Inflammatory macrophage (primary cell): ENCODE measurements at places on chromosomes 2 and 18.
A peak's percentile ranks its signal among the peaks of the same experiment; 100 is the strongest.

DNA sequence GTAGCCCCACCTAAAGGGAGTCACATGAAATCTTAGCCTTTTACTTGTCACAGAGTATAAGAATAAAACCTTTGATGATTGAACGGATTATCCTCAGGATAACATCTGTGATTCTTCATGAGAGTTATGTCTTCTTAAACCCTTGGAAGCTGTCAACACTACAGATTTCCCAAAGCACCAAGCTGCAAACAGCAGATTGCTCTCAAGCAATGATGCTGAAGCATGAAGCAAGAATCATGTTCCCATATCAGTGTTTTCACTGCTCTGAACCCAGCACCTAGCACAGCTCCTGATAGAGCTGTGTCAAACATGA lies 47.6 kb upstream of the CELF4 start:
- DNase-seq, result no peak

- DNase-seq, result no peak
Measured at GRCh38 chr2:141692829-141693228, 438.0 kb downstream of the LRP1B start.

DNA sequence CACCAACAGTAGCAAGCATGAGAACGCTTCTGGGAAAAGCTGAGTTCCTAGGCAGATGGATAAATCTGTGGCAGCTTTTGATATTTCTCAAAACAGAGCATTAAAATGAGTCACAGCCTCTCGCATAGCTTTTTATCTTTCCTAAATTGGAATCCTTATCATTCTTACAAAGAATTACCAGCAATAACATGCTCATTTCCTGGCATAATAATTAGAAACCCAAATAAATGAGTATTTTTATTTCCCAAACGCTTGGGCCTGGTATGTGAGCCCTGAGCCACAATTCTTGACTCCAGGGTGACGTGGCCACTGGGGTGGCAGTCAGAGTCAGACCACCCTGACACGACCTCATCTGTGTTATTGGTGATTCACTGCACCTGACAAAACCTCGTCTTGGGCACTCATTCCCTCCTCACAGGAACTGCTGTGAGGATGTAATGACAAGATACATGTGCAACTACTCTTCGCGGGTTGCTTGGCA lies 210.7 kb downstream of the ARL4C start:
- no peak for DNase-seq

- DNase-seq, result no peak
Measured at GRCh38 chr2:88002359-88002707, 14.0 kb downstream of the RNU2-63P start.

- peak; percentile 61 for DNase-seq
Measured at GRCh38 chr18:13813271-13813849, 10.6 kb upstream of the MC5R start.

GRCh38 chr18:43559507-43559906 lies 282.2 kb upstream of the SYT4 start:
- no peak for DNase-seq

- DNase-seq, result peak; percentile 91
Measured at GRCh38 chr2:222805591-222806304, 55.1 kb upstream of the ACSL3 start.

DNA sequence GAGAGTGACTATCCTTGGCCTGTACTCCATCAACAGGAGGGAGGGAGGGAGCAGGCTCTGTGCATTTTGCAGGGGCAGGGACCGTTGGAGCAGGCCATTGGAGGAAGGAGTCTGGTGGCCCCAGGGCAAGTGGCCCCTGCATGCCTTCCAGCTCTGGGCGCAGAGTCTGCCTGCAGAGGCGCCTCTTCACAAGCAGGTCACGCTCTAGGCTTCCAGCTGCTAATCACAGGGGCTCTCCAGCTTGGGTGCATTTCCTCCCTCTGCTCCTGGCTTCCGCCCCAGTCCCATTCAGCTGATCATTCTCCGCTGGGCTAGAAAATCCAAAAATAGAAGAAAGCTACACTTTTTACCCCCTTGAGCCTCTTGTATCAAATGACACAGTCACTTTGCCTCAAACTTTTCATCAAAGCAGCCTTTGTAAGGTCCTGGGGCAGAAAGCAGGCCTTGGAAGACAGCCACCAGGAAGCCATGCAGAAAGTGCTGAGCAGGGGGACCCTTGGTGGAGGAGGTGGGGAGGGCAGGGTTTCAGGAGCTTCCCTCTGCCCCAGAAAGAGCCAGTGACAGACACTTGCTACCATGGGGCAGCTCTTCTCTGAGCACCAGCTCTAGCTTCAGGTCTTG lies 11.3 kb downstream of the TMEM247 start:
- peak; percentile 71 for DNase-seq

GRCh38 chr2:241673797-241674725 lies 12.6 kb downstream of the DTYMK start:
- no peak for DNase-seq

GRCh38 chr2:176157499-176158185 lies 535 bp downstream of the HOXD3 start:
- no peak for DNase-seq

GRCh38 chr2:42969231-42970150 lies 177.1 kb upstream of the HAAO start:
- no peak for DNase-seq

DNA sequence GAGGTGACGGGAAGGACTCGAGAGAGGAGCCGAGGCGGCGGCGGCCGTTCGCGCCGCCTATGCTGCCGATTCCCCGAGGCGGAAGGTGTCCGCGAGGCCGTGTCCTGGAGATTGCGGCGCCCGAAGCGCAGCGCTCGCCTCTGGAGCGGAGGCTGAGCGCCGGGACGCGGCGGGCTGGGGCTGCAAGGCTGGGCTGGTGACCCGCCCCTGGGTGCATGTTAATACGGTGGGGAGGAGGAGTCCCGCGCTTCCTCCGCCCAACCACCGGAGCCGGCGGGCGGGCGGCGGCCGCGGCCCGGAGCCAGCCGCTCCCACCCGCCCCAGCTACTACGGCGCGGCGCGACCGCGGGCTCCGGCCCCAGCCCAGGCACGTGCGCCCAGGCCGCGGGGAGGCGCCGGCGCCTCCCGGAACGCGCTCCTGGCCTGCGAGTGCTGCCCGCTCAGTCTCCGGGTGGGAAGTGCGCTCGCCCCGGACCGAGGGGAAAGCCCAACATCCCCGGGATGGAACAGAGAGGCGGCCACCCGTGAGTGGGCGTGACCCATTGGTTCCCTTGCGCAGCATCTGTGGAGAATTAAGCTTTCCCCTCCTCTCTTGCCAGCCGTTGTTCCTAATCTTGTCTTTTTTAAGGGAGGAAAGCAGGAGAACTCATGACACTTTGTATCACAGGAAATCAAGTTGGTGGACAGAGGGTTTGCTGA lies at the start of gene DLGAP1:
Gene DLGAP1, minus strand, starts transcription at position 195 of the 699 bp plus-strand sequence.
- DNase-seq, result no peak

GRCh38 chr2:45330108-45330507 lies 281.0 kb downstream of the SRBD1 start:
- no peak for DNase-seq

DNA sequence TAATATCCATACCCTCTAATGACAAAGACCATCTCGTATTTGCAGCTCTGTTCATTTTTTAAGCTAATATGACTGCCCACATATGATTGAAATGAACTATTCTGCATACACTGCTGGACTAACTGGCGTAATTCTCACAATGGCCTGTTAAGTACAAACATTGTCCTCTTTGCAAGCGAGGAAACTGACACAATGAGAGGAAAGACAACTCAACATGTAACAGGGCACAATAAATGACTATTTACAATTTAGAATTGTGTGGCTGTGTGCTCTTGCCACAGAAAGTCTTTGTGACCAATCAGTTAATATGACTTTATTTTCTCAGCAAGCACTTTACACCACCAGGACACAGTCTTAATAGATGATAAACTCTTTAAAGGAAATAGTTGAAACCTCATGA lies 498.0 kb downstream of the CNTNAP5 start:
- no peak for DNase-seq

- DNase-seq, result no peak
Measured at GRCh38 chr2:119219873-119220272, 3.8 kb upstream of the STEAP3 start.

DNA sequence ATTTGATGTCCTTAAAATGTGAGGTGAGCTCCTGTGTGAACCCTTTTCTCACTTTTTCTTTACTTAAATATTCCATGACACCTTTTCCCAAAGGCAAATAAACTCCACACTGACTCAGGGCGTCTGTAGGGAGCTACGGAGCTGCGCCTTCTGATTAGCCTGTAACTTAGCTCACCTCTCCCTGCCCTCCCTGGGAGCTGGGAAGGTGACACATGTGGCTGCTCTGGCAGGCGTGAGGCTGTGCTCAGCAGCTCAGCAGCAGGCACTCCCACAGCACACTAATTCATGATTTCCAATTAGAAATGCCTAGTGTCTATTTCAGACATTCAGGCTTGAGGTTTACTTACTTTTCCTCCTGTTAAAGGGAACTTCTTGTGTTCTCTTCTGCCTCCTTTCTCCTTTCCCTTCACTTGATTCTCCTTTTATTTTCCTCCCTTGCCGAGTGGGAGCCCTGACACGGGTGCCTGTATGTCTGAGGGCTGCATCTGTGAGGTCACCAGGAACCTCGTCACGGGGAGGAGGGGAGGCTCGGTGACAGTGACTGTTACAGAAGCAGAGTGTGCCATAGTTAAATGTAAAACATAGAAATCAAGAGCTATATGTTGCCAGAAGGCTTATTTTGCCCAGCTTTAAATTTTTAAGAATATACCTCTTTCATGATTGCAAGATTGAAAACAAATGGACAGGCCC lies 437.1 kb downstream of the DCDC2C start:
- no peak for DNase-seq

- no peak for DNase-seq
Measured at GRCh38 chr2:152823905-152824304, 105.5 kb downstream of the ARL6IP6 start.

GRCh38 chr18:48007955-48008701 lies 77.7 kb upstream of the SMAD2 start:
- peak; percentile 20 for DNase-seq

GRCh38 chr2:65366595-65367125 lies 65.7 kb downstream of the SPRED2 start:
- peak; percentile 91 for DNase-seq

GRCh38 chr2:138787053-138787666 lies 7.0 kb upstream of the NXPH2 start:
- DNase-seq, result peak; percentile 44

GRCh38 chr2:72037261-72037666 lies 110.4 kb downstream of the CYP26B1 start:
- DNase-seq, result no peak

DNA sequence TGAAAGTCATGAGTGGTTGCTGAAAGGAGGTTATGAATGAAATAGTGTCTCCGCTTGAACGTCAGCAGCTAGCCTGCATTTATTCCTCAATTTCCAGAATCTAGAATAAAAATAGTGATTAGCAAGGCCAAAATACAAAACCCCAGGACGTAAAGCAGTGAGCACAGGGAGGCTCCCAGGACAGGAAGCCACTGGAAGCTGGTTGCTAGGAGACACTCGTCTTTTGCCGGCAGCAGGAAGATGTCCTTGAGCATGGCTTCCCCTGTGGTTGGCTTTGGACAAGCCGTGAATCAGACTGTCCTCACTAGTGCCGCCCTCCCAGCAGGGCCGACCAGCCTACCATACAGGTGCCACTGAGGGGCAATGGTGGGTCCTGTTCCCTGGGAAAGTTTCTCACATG lies 374.4 kb downstream of the MTX2 start:
- DNase-seq, result no peak

DNA sequence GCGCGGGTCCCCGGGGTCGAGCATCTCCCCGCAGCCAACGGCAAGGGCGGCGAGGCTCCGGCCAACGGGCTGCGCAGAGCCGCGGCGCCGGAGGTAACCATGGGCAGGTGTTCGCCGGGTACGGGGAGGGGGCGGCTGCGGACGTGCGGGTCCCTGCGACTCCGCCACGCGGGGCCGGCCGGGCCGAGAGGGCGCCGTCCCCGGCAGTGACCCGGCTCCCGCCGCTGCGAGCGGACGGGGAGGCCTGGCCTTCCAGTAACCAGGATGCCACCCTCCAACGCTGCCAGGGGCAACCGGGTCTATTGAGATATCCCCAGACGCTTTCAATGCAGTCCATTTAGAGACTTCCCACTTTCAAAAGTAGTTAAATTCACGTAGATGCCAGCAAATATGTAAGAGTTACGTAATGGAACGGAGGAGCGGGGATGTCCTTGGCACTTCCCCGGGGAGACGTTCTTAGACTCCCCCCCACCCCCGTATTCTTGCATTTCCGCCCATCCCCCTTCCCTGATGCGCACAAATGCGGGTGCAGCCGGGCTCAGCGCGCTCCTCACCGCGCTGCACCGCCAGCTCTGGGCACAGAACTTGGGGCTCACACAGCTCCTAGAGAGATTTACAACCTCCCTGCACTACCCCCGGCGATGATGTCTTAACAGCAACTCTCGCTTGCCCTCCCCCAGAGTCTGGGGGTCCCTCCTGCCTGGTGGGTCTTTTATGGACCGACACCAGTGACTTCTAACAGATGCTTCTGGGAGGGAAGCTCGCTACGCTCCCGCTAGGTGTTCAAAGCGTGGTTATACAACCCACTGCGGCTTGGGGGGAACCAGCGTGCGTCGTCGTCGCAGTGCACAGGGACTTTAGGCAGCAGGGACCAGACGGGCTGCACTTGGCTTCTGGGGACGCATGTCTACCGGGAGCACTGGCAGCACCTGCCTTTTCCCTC lies 657 bp downstream of the SGPP2 start:
- DNase-seq, result no peak
